Motor neuron (in vitro differentiated cells): ENCODE measurements at places on chromosomes 16 and 17.

DNA sequence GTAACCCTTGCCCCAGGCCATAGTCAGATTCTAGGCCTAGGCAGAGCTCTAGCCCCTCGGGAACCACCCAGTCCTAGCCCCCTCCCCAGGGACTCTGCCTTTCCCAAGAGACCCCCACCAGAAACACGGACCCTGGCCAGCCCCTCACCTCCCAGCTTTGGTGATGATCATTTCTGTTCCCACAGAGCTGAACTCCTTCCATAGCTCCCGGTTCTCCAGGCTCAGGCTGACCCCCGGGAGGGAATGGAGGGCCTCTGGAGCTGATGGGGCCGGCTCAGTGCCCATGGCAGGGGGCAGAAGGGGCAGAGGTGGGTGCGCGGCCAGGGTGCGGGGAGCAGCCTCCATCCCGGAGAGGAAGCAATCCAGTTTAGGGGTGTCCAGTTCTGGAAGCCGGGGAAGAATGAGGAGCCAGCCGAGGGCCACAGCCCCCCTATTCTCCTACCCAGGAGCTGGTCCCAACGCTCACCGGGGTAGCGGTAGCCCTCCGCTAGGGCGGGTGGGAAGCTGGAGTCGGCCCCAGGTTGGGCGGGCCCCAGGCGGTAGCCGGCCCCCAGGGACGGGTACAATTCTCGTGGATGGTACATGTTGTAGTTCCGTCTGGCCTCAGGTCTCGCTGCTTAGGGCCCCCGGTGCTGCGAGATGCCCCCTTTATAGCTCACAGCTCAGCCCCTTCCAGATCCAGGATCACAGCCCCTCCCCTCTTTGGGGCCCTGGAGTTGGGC is 953 bp downstream of the TBX6 start:
- ATAC-seq, result no peak

DNA sequence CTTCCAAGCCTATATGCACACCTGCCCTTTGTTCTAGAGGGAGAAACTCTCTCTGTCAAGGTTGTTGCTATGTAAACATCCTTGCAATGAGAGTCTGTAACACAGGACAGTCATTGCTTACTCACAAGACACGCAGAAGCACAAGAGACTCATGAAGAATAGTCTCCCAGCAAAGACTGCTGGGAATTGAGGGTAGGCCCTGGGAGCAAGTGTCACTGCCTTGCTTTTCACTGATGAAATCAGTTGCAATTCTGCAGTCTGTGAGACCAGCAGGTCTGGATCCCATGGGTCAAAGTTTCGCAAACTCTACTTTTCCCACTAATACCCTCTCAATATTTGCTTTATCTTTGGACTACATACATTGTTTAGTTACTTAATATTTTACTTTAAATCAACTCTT is 177.4 kb downstream of the FTO start:
- no peak for ATAC-seq

- ATAC-seq, result no peak
Measured at GRCh38 chr17:58320570-58321323, 7.8 kb downstream of the TSPOAP1 start.

DNA sequence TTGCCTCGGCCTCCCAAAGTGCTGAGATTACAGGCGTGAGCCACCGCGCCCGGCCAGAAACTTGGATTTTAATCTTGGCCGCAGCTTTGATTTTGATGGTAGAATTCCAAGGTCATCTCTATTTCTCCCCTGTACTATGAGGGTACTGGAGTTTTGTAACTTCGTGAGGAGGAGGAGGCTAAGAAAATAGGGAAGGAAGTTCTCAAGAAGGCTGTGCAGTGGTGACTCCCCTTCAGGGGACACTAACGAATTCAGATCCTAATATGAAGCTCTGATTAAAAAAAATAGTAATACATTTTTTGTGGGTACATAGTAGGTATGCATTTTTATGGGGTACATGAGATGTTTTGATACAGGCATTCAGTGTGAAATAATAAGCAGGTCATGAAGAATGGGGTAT is 55.9 kb downstream of the LDHD start:
- no peak for ATAC-seq

DNA sequence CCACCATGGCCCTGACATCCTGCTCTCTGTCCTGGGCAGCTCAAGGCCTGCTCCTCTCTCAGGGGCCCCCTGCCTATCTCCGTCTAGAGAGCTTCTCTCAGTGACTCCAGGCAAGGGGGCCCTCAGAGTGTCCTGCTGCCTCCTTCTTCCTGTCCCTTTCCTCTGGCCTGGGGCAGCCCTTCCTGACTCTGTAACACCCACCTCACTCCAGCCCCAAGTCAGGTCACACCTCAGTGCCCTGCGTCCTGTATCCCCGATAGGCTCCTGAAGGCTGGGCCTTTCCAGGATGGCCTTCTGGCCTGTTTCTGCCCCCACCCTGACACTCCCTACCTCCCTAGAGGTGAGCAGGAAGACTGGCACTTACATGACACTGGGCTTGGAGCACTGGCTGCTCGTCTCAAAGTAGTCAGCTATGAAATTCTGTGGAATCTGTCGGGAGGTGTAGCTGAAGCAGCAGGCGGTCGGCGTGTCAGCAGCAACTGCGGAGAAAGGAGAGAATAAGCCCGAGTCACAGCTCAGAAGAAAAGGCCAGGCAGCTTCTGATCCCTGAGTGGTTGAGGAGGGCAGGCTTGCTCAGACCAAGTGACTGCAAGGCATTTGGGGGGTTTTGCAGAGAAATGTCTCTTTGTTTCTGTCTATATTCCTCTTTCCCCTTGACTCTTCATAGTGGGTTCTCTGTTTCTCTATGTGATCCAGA is 976 bp downstream of the CCL3L1 start:
- no peak for ATAC-seq

- ATAC-seq, result no peak
Measured at GRCh38 chr17:49898366-49899190, 50.7 kb upstream of the TAC4 start.

GRCh38 chr17:42287305-42287976 is 857 bp upstream of the STAT5A start:
- no peak for ATAC-seq

DNA sequence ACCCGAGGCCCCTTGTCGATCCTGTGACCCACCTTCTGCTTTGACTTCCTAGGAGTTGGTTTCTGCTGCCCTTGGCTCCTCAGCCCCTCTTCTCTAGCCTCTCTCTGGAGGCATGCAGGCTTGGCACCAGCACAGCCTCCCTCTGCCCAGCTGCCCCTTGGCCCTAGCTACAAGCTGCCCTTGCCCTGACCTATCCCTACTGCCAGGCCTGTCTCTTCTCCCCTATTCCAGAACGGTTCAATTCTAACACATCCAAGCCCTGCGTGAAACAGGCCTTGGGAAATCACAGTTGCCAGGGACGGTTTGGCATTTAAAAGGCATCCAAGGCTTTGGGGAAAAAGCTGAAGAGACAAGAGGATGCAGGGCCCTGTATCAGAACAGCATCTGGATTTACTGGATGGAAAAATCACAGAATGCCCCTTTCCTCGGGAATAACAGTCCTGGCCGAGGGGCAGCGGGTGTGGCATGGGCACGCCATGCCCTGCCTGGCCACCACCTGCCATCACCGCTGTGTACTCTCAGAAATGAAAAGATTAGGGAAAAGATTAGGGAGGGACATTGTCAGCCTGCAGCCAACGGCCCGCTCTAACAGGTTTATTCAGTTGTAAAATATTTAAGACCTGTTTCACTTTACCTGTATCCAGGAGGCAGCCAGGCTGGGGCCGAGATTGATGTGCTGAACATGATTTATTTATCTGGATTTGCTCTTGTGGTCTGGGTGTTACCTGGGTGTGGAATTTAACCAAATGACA is 15.8 kb downstream of the RAI1 start:
- ATAC-seq, result no peak

DNA sequence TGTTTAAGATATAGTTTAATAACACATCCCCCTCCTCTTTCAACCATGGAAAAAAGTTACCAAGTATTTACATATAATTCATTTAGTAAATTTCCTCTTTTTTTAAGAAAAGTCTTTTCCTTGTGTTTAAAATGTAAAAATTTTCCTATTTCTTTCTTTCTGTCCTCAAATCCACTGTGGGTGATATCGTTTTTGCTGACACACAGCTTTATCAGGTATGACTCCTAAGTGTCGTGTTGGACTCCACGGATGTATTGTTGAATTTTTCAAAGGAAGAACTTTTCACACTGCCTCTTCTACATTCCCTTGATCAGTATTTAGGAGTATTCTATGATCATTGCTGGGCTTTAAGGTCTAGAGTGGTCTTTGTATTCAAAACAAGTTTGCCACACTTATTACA is 33.1 kb downstream of the CYLD start:
- no peak for ATAC-seq

DNA sequence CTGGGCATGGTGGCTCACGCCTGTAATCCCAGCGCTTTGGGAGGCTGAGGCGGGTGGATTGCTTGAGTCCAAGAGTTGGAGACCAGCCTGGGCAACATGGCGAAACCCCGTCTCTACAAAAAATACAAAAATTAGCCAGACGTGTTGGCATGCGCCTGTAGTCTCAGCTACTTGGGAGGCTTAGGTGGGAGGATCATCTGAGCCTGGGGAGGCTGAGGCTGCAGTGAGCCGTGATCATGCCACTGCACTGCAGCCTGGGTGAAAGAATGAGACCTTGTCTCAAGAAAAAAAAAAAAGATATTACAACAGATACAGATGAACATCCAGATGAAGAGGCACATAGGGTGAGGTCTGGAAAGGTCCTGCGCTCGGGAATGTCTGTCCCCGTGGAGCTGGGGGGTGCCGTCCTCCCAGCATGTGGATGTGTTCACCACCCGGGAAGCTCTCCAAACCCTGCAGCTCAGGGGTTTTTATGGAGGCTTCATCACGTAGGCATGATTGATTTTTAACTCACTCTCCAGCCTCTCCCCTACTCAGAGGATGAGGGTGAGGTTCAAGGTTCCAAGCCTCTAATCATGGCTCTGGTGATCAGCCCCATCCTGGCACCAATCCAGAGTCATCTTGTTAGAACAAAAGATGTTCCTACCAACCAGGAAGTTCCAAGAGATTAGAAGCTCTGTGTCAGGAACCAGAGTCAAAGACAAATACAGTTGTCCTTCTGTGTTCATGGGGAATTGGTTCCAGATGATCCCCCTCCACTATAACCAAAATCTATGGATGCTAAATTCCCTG is 85.0 kb upstream of the DNAJA2 start:
- no peak for ATAC-seq

- ATAC-seq, result no peak
Measured at GRCh38 chr16:56743840-56744239, 13.9 kb downstream of the NUP93 start.

DNA sequence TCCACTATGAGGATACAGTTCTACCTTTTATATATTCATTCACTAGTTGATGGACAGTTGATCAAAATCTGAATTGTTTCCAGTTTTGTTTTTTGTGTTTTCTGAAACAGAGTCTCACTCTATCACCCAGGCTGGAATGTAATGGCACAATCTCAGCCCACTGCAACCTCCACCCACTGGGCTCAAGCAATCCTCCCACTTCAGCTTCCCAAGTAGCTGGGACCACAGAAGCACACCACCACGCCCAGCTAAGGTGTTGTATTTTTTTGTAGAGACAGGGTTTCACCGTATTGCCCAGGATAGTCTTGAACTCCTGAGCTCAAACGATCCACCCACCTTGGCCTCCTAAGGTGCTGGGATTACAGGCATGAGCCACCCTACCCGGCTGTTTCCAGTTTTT is 21.0 kb downstream of the LSM12 start:
- ATAC-seq, result no peak

- no peak for ATAC-seq
Measured at GRCh38 chr16:27242868-27243590, 25.5 kb downstream of the NSMCE1 start.

- ATAC-seq, result no peak
Measured at GRCh38 chr17:68417317-68417716, 40.0 kb downstream of the WIPI1 start.

DNA sequence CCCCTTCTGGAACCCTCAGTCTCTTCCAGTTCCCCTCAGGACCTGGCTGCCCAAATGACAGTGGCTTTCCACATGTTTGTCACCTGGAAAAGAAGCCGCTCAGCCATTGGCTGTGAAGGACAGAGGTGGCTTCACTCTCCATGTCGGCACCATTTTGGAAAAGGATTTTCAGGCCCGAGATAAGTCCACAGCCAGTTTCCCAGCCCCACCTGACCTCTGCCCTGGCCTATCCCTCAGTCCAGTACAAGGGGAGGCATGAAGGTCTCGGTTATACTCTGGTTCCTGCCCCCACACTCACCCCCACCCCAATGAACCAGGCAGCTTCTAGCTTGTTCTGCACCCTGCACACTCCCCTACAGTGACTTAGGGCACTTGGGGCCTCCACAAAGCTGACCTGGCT is 15.2 kb downstream of the AOC3 start:
- ATAC-seq, result no peak

GRCh38 chr17:68277807-68278206 is 13.1 kb downstream of the SLC16A6 start:
- no peak for ATAC-seq

GRCh38 chr17:57370619-57371018 is 114.3 kb downstream of the MSI2 start:
- no peak for ATAC-seq

DNA sequence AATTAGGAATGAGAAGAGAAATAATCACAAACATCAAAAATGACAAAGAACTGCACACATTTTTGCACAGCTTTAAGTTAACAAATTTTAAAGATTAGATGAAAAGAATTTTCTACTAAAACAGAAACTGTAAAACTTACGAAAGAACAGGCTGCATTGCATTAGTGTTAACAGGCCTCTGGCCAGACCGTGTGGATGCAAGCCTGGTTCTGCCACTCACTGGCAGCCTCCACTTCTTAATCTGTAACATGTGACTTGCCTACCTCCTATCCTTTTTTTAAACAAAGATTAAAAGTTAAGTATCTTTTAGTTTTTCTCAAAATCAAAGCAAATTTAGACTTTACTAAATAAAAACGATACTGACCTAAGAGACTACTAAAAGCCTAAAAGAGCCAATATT is 37.5 kb downstream of the CREBBP start:
- no peak for ATAC-seq

- peak; percentile 25 for ATAC-seq
Measured at GRCh38 chr16:3654249-3654991, at the start of gene DNASE1. DNASE1 (plus strand) TSS chr16:3654691; CDS start chr16:3655374, 683 bp downstream.

DNA sequence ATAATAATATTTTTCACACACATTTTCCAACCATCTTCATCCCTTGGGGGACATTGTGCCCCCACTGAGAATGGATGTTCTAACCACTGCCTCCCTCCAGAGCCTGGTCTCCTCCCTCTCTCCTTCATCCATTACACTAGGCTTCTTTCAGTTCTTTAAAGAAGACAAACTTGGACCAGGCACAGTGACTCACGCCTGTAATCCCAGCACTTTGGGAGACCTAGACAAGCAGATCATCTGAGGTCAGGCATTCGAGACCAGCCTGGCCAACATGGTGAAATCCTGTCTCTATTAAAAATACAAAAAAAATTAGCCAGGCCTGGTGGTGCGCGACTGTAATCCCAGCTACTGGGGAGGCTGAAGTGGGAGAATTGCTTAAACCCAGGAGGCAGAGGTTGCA is 6.5 kb downstream of the ALOX15 start:
- no peak for ATAC-seq

- ATAC-seq, result no peak
Measured at GRCh38 chr16:2165861-2166260, 10.3 kb downstream of the TRAF7 start.
